Smooth muscle cell of the umbilical artery (primary cell): ENCODE measurements at places on chromosomes 5 and 9. TPM values are rescaled to one million over a fixed set of nuclear protein-coding genes. Genes with fewer than 3 reads are reported as not detected.

FYB1 gene
- under 0.01 TPM in 1 of 2 replicates, not detected in the other for total RNA-seq

OR1Q1 gene
- total RNA-seq, result not detected in 2 replicates

ROR2 gene
- 19.9 and 20.5 TPM in 2 replicates for total RNA-seq

NR5A1 gene
- total RNA-seq, result not detected in 2 replicates

MARVELD2 gene
- 0.30 and 1.3 TPM in 2 replicates for total RNA-seq

ATP10B gene
- not detected in 2 replicates for total RNA-seq

TRIP13 gene
- 4.2 and 21.2 TPM in 2 replicates for total RNA-seq
